ENCODE measurements at places on chromosomes 6 and 20. TPM values are rescaled to one million over a fixed set of nuclear protein-coding genes. Genes with fewer than 3 reads are reported as not detected.

ANGPT4 gene
- not detected for total RNA-seq

DNA sequence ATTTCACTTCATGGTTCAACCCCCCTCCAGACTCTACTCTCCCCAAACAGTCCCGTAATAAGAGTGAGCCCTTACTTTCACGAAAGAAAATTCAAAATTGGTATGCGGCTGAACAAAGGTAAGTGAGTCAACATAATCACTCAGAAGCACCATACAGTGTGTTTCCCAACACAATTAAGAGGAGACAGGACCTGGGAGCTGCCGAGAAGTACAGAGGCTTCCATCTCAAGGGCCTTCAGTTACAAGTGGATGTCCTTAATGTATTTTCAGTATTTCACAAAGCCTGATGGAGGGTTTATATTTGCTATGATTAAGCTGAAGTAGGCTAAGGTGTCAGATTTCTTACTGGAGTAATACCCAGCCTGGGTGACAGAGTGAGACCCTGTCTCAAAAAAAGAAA, 51.1 kb downstream of the MYO6 start:
- H3K4me3 ChIP-seq, result no peak overlapping the region
- H3K27ac ChIP-seq, result no peak overlapping the region
- no peaks in the 10 kb centered on the region for H3K27me3 ChIP-seq

- H3K4me1 ChIP-seq, result no peaks in the 10 kb centered on the region
- H3K36me3 ChIP-seq, result no peaks in the 10 kb centered on the region
- no peak overlapping the region for H3K4me3 ChIP-seq
- no peak overlapping the region for H3K27ac ChIP-seq
- no peaks in the 10 kb centered on the region for H3K27me3 ChIP-seq
- DNase-seq, result no peak
These were observed 146.2 kb downstream of the TBX18 start for GRCh38 chr6:84618046-84618752.

- H3K36me3 ChIP-seq, result no peaks in the 10 kb centered on the region
- H3K27me3 ChIP-seq, result no peaks in the 10 kb centered on the region
- no peak overlapping the region for H3K27ac ChIP-seq
- no peak overlapping the region for H3K4me3 ChIP-seq
- peaks cover 30% of the 10 kb centered on the region for H3K4me1 ChIP-seq
These were observed 32.8 kb downstream of the ERMARD start for GRCh38 chr6:169783971-169784820.

- H3K36me3 ChIP-seq, result no peaks in the 10 kb centered on the region
- DNase-seq, result peak; percentile 23
- no peaks in the 10 kb centered on the region for H3K27me3 ChIP-seq
- H3K27ac ChIP-seq, result peak overlapping the region; percentile 77
- H3K4me1 ChIP-seq, result peaks cover 37% of the 10 kb centered on the region
These were observed 121.2 kb upstream of the AKAP12 start for GRCh38 chr6:151118461-151119123.

DNA sequence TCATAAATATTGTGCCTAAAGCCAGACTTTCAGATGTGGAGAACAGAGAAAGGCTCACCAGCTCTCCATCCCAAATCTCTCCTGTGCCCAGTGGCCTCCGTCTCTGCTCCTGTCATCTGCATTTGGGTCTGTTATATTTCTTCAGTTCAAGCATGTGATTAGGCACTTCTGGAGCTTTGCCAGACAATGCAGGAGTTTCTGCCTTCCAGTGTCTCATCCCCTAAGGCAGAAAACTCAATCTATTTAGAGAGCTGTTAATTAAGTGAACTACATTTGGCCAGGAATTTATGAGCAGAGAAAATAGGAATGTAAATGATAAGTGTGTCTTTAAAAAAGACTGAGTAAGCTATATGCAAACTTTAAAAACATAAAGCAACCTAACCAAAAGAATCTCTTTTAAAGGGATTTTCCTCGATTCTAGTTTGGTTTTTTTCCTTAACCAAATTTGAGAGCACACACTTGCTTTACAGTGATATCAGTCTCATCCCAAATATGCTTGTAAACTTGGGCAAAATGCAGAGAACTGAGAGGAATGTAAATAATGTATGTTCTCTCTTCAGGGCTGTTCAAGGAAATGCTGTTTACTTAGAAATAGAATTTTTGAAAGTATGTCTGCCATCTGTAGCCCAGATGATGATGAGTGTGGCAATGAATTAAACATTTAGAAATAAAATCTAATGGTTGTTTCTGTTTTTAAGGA, 113.9 kb downstream of the ELOVL4 start:
- no peak overlapping the region for H3K27ac ChIP-seq
- no peak for DNase-seq
- H3K4me3 ChIP-seq, result no peak overlapping the region

- peak; percentile 54 for DNase-seq
- H3K27ac ChIP-seq, result peak overlapping the region; percentile 86
- peak overlapping the region; percentile 92 for H3K4me3 ChIP-seq
- H3K27me3 ChIP-seq, result no peaks in the 10 kb centered on the region
- peaks cover 2% of the 10 kb centered on the region for H3K36me3 ChIP-seq
- peaks cover 36% of the 10 kb centered on the region for H3K4me1 ChIP-seq
These were observed 612 bp downstream of the ADAT2 start for GRCh38 chr6:143449714-143450452.

LY6G6D gene
- total RNA-seq, result not detected

COL21A1 gene
- not detected for total RNA-seq

DNA sequence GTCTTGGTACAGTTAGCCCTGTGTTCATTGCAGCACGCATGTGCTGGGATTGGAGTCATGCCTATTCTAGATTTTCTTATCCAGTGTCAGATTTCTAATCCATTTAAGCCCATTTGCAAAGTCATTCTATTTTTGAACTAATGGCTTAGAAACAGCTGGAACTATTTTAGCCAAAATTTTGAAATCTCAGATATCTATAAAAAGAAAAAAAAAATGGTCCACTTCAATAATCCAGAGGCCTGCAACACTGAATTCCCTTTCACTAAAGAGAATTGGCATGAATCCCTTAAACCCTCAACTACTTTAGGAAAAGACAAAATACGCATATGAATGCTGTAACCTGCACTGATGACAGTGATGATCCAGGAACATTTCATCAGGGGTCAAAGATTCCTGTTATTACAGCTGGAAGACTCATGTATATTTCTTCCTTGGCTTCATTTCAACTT, 1.5 kb downstream of the COL21A1 start:
- H3K4me1 ChIP-seq, result 0 out of 2 replicates have a peak, but pooled peaks cover 8% of the 10 kb centered on the region
- H3K36me3 ChIP-seq, result no peaks in the 10 kb centered on the region
- no peak overlapping the region for H3K27ac ChIP-seq
- DNase-seq, result no peak
- H3K27me3 ChIP-seq, result peaks cover 11% of the 10 kb centered on the region
- no peak overlapping the region for H3K4me3 ChIP-seq

- H3K27me3 ChIP-seq, result no peaks in the 10 kb centered on the region
- no peaks in the 10 kb centered on the region for H3K4me1 ChIP-seq
- H3K36me3 ChIP-seq, result no peaks in the 10 kb centered on the region
- no peak for DNase-seq
These were observed 59.6 kb upstream of the ESR1 start for GRCh38 chr6:151747896-151748295.

DNA sequence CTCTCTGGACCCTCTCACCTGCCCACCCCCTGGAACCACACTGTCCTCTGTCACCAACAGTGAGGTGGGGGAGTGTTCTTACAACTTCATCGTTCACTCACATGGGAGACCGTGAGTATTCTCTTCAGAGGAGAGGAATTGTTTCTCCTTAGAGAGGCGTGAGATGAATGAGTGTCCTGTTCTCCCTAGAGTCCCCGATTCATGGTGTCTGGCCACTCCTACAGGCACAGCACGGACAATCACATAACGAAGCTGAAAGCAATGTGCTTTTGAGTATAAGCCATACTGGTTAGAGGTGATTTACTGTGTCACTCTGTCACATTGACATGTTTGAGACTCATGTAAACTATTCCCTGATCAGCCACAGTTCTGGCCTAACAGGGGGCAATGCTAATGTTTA, 54.6 kb downstream of the FOXC1 start:
- no peak for DNase-seq
- no peaks in the 10 kb centered on the region for H3K27me3 ChIP-seq
- H3K4me3 ChIP-seq, result no peak overlapping the region
- H3K27ac ChIP-seq, result no peak overlapping the region
- no peaks in the 10 kb centered on the region for H3K4me1 ChIP-seq

- H3K4me3 ChIP-seq, result no peak overlapping the region
- no peak for DNase-seq
- H3K36me3 ChIP-seq, result no peaks in the 10 kb centered on the region
- H3K27ac ChIP-seq, result no peak overlapping the region
- H3K4me1 ChIP-seq, result no peaks in the 10 kb centered on the region
These were observed 13.2 kb downstream of the CRYBG1 start for GRCh38 chr6:106373502-106374239.

OR2B6 gene
- total RNA-seq, result not detected

XKR7 gene
- not detected for total RNA-seq

DNA sequence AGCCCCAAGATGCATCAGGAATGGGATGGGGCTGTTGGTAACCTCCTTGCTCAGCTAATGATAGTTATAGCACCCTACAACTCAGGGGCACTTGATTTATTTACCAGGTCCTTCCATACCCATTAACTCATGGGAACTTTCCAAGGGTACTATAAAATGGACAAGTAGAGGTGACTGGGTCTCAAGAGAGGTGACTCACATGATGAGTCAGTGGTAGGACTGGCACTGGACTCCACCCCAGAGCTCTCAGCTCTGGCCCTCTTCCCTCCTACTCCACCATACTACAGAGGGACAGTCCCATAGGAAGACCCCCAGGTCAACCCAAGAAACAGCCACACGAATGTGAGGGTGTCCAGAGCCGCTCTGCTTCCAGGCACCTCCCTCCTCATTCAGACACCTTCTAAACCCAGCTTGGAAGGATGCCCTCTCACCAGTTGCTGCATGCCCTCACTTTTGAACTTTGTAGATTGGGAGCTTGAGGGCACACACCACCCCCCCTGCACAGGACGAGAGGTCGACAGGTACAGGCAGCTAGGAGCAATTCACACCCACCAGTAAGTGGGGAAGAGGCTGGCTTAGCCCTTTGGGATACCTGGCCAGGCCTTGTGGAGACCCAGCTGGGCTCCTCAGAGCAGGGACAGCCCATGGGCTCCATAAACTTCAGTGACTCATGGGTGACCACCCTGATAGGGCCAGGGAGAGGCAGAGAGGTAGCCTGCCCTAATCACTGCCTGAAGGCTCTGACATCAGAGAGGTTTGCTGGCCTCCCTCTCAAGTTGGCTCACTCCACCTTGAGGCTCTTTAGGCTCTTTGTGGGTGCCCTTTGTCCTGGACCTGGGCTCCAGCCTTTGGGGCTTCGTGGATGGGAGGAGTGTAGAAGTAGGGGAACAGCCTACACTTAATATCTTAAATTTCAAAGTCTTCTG, 81.6 kb upstream of the MLN start:
- H3K27me3 ChIP-seq, result peaks cover 44% of the 10 kb centered on the region
- H3K36me3 ChIP-seq, result no peaks in the 10 kb centered on the region
- H3K27ac ChIP-seq, result no peak overlapping the region
- H3K4me1 ChIP-seq, result no peaks in the 10 kb centered on the region
- H3K4me3 ChIP-seq, result no peak overlapping the region

GRCh38 chr20:13510837-13511488, 127.8 kb downstream of the TASP1 start:
- DNase-seq, result no peak
- H3K27ac ChIP-seq, result no peak overlapping the region
- no peaks in the 10 kb centered on the region for H3K27me3 ChIP-seq
- H3K4me1 ChIP-seq, result no peaks in the 10 kb centered on the region
- no peak overlapping the region for H3K4me3 ChIP-seq

GRCh38 chr20:3804254-3804751, 8.2 kb downstream of the CDC25B start:
- no peak overlapping the region for H3K4me3 ChIP-seq
- H3K27me3 ChIP-seq, result no peaks in the 10 kb centered on the region
- peaks cover 35% of the 10 kb centered on the region for H3K4me1 ChIP-seq
- no peak for DNase-seq

CLVS2 gene
- total RNA-seq, result not detected

DNA sequence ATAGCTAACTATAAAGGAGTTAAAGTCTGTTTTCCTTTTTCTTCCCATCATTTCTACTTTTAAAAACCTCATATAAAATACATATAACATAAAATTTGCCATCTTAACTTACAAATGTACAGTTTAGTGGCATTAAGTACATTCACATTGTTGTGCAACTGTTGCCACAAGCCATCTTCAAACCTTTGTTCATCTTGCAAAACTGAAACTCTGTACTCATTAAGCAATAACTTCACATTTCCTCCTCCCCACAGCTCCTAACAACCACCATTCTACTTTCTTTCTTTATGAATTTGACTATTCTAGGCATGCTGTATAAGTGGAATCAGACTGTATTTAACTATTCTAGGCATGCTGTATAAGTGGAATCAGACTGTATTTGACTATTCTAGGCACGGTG, 4.5 kb downstream of the CCDC170 start:
- no peaks in the 10 kb centered on the region for H3K27me3 ChIP-seq
- H3K4me1 ChIP-seq, result peaks cover 82% of the 10 kb centered on the region
- no peaks in the 10 kb centered on the region for H3K36me3 ChIP-seq
- peak overlapping the region; percentile 54 for H3K27ac ChIP-seq

DNA sequence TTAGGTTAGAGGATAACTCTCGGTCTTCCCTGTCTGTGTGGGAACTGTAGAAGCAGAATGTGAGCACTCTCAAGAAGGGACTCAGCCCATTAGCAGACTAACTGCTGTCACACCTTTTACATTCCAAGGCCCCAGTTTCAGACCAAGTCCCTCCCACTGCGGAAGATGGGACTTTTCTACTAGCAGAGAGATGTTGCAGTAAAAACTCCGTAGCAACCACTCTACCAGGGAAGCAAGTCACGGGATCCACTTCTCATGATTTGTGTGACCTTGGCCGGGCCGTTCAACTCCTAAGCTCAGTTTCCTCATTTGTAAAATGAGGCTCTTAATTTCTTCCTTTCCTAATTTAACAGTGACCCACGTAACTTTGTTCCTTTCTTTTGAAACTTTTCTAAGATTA, 77.1 kb upstream of the SLC4A11 start:
- peaks cover 35% of the 10 kb centered on the region for H3K36me3 ChIP-seq
- H3K4me1 ChIP-seq, result peaks cover 13% of the 10 kb centered on the region
- no peak overlapping the region for H3K4me3 ChIP-seq
- no peak for DNase-seq
- no peak overlapping the region for H3K27ac ChIP-seq

DNA sequence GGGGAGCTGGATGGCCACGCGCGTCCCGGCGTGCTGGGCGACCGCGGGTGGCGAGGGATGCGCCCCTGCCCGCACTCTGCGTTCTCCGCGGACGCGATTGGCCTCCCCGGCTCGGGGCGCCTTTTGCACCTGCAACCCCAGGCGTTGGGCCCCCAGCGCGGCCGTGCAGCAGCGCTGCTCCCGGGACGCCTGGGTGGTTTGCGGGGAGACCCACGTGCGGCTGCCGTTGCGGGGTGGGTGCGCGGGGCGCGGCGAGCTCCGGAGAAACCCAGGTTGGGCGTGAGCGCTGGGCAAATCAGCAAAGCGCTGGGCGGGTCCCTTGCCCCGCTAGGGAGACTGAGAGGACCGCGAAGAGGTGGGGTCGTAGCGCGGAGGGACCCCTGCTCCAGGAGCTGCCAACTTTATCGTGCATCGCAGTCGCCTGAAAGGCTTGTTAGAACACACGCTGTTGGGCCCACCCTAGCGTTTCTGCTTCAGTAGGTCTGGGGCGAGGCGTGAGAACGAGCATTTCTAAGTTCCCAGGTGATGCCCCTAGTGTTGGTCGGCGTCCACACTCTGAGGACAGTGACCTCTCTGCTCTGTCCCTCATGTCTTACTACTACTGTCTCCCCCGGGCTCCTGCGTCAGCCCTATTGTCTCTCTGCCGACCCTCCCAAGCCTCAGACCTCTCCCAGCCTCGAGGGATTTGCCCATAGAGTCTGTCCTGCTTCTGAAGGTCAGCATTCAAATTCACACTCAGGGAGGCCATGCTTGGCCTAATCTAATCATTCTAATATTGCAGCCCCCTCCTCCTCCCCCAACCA, 538 bp upstream of the ZFP64 start:
- peaks cover 18% of the 10 kb centered on the region for H3K4me1 ChIP-seq
- no peaks in the 10 kb centered on the region for H3K36me3 ChIP-seq
- peak overlapping the region; percentile 81 for H3K27ac ChIP-seq
- peak overlapping the region; percentile 91 for H3K4me3 ChIP-seq
- no peaks in the 10 kb centered on the region for H3K27me3 ChIP-seq

OR2J3 gene
- total RNA-seq, result not detected

LY6G5B gene
- 0.73 TPM for total RNA-seq

PDE10A gene
- not detected for total RNA-seq
